ENCODE measurements at places on chromosomes 1 and 21.

GRCh38 chr1:14842891-14843290 lies 244.4 kb downstream of the KAZN start:
- DNase-seq, result no peak

DNA sequence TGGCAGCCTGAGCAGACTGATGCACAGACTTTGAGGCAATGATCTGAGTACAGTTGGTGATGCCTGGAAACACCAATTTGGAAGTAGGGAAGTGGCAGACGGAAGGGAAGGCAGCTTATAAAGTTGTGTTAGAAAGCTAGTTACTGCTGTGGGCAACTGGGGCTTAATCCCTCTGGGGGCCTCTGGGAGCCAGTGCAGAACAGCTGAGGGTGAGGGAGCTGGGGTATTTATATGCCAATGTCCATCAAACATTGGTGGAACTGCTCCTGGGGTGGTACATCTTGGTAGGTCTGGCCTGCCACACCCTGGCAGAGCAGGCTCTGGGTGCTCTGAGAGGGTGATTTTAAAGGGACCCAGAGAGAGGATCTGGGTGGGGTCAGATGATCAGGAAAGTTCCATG lies 28.1 kb downstream of the TNFRSF8 start:
- no peak for DNase-seq

- DNase-seq, result no peak
Measured at GRCh38 chr1:204287466-204287891, 72.2 kb downstream of the PLEKHA6 start.

DNA sequence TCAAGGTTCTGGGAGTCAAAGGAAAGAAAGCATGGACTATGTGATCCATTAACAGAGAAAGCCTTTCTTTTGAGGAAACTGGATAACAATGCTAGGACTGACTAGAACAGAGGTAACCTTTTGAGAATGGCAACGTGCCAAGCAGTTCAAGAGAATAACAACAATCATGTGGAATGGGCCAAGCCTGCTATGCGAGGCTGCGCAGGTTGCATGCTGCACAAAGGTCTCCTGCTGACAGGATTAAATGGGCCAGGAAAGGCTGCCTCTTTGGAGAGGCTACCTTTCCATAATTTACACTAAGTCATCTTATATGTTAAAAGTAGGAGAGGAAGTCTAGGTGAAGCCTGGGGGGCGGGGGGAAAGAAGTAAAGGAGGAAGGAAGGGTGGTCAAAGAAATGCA lies 5.8 kb downstream of the PCNX2 start:
- DNase-seq, result no peak

DNA sequence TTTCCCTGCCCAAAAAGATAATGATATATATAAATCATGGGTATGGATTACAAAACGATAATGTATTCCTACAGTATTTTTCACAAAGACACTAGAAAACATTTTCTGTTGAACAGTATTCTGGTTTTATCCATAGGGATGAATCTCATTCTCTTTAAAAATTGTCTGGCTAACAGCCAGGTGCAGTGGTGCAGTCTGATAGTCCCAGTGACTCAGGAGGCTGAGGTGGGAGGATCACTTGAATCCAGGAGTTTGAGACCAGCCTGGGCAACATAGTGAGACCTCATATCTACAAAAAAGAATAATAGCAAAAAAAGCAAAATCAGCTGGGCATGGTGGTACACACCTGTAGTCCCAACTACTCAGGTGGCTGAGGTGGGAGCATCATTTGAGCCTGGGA lies 23.3 kb downstream of the PIP5K1A start:
- no peak for DNase-seq

GRCh38 chr1:15083578-15083977 lies 70.0 kb upstream of the TMEM51 start:
- DNase-seq, result no peak

GRCh38 chr1:3767328-3767925 lies 5.1 kb upstream of the SMIM1 start:
- DNase-seq, result no peak

- no peak for DNase-seq
Measured at GRCh38 chr1:200668514-200669313, 993 bp downstream of the DDX59 start.

- DNase-seq, result no peak
Measured at GRCh38 chr1:197521118-197521739, 253.2 kb downstream of the CRB1 start.

GRCh38 chr1:39692152-39693074 lies 1.2 kb upstream of the HPCAL4 start:
- no peak for DNase-seq

- no peak for DNase-seq
Measured at GRCh38 chr1:32742956-32743355, 40.4 kb upstream of the SYNC start.

DNA sequence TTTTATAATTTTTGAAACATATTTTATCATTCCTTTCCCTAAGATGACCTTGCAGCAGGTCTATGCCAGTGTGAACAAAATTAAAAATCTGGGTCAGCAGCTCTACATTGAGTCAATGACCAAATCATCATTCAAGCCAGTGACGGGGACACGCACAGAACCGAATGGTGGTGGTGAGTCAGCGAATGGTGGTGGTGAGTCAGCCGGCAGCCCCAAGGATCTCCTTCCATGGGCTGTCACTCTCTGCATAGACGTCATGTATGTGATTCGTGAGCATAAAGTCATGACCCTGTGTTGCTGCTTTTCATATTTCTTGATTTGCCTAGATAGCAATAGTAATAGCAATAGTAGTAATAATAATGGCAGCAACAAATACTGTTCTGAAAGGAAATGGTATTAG lies 26.3 kb downstream of the PER3 start:
- no peak for DNase-seq

GRCh38 chr1:248860007-248860406 lies 1.1 kb upstream of the ZNF692 start:
- DNase-seq, result no peak

DNA sequence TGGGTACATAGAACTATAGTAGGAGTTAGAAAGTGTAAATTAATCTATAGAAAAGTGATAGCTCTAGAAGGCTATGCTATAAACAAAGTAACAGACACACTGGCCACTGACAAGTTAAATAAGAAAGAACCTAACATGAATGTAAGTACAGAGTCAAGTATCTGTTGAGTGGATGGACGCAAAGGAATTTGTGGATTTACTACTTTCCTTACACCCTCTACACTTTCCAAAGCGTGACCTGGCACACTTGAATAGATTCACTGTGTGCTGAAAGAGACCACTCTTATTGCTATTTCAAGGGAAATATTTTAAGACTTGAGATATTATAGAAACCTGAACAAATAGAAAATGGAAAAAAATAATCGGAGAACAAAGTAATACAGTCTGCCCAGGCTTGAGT lies 142.8 kb upstream of the SAMSN1 start:
- no peak for DNase-seq

- no peak for DNase-seq
Measured at GRCh38 chr1:1684031-1684681, 8.4 kb downstream of the SLC35E2B start.

GRCh38 chr1:183101081-183101480 lies 77.9 kb downstream of the LAMC1 start:
- DNase-seq, result no peak

Measured in activated CD4-positive, alpha-beta T cell treated with anti-CD3 and anti-CD28 coated beads for 1 hour (primary cell).